ENCODE measurements at places on chromosomes 7 and 10.

DNA sequence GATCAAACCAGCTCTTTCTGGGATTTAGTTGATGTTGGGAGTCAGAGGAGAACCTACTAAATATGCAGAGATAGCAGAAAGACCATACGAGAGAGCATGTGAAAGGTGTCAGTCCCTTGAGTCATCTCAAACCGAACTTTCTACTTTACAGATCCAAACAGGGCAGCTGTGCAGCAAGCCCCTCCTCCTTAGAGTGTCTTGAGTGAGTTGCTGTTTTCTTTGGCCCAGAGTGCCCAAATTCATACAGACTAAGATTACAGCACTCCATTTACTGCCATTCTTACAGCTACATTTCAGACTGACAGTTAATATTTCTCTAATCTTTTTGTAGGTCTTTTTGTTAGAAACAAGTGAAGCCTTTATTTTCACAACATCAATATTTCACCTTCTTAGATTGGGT, 53.4 kb downstream of the NRCAM start:
- ATAC-seq: no peak

- peak; percentile 54 for ATAC-seq
These were observed 141.8 kb upstream of the GPR22 start for GRCh38 chr7:107327986-107328569.

- ATAC-seq: no peak
These were observed 1.7 kb downstream of the CFAP43 start for GRCh38 chr10:104230490-104230889.

DNA sequence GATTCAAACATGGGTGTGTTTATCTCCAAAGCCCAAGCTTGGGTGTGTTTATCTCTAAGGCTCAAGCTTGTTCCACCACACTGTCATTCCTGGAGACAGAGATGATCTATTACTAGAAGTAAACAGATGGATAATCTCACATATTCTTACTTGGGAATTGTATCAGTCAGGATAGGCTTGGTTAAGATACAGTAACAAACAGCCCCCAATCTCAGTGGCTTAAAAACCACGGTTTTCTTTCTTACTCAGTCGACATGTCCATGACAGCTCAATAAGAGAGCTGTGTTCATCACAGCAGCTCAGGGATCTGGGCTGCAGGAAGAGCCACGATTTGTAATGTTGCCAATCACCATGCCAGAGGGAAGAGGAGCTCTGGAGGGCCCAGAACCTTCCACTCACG, 38.5 kb upstream of the LOXL4 start:
- no peak for ATAC-seq

DNA sequence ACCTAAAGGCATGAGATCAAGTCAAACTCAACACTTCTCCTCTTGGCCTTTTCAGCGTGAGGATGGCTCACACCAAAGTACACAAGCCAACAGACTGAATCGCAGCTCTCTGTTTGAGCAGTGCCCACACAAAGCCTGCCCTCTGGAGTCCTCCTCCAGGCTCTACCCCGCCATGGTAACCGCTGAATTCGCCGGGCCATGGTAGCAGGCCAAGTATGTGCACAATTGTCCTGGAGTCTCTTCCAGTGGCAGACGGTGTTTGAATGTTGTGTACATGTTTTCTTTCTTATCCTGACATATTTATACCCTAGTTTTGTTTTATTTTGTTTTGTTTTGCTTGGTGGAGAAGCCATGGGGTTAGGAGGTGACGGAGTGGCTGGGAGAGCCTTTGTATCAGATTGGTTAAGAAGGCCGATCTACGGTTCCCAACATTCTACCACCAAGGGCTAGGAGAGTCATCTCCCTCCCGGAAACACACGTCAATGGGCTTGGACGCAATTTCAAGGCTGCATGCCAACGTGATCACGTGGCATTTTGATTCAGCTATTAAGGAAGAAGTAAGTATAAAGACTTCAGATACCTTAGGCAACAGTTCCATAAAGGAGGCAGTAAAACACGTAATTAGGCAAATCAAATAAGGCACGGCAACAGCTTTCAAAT, 12.1 kb upstream of the SHH start:
- ATAC-seq: peak; percentile 56

- peak; percentile 9 for ATAC-seq
These were observed 711 bp downstream of the KIF20B start for GRCh38 chr10:89702121-89702480.

DNA sequence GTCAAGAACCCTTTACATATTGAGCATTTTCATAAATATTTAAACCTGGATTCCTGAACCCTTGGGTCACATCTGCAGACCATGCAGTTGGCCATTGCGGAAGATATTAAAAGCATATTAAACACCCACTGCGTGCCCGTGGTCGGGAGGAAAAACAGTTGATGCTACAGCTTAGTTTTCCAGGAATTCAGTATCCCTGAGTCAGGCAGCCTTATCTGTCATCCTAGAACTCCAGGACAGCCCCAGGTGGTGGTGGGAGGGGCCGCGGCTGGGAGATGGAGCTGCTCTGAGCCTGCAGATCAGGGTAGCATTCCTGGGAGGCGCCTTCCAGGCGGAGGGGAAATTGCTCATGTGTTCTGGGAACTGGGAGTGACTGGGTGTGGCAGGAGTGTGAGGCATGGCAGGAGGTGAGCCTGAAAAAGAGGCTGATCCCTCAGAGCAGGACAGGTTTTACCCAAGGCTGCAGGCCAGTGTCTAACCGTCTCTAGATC, 222.9 kb upstream of the SH2B2 start:
- ATAC-seq: peak; percentile 93

DNA sequence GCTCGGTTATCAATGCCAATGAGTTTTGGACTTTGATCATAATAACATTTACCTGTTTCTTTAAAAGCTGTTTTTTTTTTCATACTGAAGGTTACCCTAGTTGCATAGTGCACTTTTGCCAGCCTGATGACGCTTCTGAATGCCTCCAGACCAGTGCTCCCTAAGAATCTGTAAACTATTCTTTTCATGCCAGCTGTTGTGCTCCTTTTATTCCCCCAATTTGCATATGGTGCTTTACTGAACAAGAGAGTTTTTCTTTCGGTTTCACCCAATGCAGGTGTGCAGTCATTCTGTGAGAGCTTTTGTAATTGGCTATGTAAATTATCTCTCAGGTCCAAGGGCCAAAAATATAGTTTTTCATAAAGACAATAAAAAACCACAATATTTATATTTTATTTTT, 48.1 kb upstream of the GLCCI1 start:
- peak; percentile 23 for ATAC-seq

DNA sequence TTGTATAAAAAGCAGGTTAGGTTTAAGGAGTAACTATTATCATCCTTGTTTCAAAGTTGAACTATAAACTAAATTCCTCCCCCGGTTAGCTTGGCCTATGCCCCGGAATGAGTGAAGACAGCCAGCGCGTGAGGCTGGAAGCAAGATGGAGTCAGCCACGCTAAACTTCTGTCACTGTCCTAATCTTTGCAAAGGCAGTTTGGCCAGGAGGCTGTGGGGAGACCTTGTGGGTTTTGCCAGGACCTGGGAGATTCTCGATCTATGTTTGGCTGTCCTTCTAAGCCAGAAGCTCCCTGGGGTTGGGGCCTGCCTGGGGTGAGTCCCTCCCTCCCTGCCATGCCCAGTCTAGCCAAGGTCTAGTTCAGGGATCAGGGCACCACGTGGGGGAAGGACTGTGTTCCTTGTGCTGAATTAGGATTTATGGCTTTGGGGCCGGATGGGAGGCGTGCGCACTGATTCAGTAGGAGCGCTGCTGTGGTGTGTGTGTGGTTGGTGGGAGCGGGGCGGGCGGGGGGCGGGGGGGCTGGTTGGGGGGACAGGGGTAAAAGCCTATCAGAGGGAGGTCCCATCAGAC, 871 bp upstream of the GTF2IRD1 start:
- ATAC-seq: peak; percentile 58

- no peak for ATAC-seq
These were observed 541.6 kb upstream of the FZD8 start for GRCh38 chr10:36183726-36184125.

DNA sequence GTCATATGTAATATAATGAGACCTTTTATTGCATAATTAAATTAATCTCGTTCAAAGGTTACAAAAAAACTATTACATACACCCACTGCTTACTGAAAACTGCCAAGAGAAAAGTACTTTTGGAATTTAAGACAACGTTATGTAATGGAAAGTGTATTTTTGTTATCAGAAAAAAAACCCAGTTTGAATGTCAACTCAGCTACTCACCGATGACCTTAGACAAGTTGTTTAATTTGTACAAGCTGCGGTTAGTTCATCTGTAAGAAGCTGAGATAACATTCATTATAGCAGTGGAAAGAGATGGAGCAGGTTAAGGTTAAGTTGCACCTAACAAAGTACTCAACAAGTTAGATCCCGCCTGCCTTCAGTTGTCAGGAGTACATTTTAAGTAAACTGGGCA, 1.1 kb downstream of the PSMA2 start:
- no peak for ATAC-seq

- ATAC-seq: no peak
These were observed 47.8 kb downstream of the SHH start for GRCh38 chr7:155764438-155764793.

DNA sequence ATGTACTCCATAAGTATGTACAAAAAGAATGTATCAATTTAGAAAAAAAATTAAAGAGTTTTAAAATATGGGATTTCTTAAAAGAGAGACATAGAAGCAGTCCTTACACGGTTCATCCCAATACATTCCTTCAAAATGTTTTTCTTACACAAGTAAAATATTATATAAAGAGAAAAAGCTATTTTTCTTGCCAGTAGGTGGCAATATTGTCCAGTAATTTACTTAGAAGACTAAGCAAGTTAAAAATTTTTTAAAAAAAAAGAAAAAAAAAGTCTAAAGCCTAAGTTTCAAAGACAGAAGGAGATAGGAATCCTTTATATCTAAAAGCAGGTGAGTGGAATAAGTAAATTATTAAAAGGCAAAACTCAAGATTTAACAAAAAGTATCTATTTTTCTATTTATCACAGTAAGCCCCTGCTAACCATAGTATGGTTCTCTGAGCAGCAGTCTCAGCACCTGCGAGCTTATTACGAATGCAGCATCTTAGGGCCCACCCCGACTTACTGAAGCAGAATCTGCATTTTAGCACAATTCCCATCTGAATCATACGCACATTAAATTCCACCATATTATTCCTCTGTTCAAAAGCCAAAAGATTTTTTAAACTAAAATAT, 240.6 kb downstream of the DGKI start:
- ATAC-seq: no peak

DNA sequence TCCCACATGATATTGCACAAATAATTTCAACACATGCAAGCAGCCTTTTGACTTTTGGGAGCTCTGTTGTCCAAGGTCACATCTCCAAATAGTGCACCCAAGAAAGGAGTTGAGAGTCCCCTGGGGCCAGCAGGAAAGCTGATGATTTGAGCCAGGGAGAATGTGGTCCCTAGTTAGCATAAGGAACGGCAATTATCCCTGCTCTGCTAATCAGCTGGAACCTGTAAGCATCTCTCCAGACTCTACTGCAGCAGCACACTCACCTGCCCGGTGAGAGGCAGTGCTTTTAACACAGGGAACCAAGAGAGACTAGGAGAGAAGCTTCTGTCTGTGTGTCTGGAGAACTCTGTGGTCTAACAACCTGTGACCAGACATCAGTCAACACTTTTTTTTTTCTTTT, 17.0 kb downstream of the TRPV5 start:
- no peak for ATAC-seq

Data from esophagus mucosa (tissue), 1 donor.